ENCODE measurements at places on chromosomes 2 and 18.

- DNase-seq, result no peak
Observed at GRCh38 chr2:63589148-63589958, 590 bp downstream of the MDH1 start.

DNA sequence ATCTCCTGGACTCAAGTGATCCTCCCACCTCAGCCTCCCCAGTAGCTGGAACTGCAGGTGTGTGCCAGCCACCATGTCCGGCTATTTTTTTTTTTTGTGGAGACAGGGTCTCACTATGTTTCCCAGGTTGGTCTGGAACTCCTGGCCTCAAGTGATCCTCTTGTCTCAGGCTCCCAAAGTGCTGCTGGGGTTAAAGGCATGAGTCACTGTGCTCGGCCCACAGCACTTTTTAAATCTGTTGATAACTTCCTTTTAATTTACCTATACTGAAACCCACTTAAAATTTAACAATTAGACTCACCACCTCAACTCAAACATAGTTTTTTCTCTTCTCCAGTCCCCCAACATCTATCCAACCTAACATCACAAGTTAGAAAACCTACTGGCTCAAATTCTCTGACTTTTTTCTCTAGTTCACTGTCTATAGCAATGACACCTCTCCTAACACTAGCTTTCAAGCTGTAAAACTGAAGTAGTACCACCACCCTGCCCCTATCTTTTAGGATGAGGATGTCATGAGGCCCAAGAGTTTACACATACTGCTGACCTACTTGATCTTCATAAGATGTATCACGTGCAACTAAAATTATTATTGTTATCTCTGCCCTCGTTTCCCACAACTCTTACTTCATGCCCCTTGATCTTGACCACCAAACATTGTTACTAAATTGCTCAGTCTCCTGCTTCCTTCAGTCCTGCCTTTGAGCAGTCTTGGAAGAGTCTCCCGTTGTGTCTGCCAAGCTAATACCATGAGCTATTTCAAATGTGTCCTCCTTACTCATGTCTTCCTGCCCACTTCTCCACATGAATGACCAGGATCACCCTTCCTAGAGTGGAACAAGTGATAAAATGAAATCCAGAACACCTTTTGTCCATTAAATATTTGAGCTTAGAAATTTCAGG is 142.3 kb upstream of the ZFP36L2 start:
- DNase-seq, result no peak

GRCh38 chr2:25491003-25491696 is 149.4 kb upstream of the DNMT3A start:
- DNase-seq, result no peak

- DNase-seq, result no peak
Observed at GRCh38 chr2:145412155-145412554, 892.2 kb upstream of the ZEB2 start.

- DNase-seq, result no peak
Observed at GRCh38 chr18:58552896-58553295, 76.0 kb downstream of the ALPK2 start.

DNA sequence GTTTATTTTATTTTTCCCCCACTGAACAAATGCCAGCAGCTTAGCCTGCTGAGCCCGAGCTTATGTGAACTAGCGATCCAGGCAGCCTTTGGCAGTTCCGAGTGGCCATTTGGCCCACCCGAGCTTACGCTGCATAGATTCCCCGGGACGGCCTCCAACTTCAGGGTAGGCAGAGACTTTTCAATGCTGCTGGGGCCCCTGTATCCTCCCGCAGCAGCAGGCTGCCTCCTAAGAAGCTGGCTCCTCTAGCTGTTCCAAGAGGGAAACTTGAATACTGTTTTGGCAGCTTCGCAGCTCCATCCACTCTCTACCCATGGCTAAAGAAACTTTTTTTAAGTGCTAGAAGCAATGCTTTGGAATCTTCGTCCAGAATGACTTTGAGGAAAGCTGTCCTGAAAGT is 295.2 kb downstream of the SS18 start:
- no peak for DNase-seq

DNA sequence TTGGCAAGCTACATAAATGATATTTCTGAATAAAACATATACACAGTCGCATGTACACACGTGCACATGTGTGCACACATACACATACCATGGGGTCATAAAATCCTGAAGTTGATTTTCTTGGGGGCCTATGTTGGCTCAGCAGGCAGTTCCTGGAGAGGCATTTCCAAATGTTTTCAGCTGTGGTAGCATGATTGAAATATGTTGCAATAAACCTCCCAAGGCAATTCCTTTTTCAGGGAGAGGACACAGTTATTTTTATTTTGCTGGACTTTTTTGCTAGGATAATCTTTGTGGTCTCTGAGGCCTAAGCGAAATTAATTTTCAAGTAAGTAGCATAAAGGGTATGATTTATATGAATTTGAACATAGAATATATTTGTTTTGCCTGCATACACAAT is 126.7 kb upstream of the LTBP1 start:
- DNase-seq, result no peak

DNA sequence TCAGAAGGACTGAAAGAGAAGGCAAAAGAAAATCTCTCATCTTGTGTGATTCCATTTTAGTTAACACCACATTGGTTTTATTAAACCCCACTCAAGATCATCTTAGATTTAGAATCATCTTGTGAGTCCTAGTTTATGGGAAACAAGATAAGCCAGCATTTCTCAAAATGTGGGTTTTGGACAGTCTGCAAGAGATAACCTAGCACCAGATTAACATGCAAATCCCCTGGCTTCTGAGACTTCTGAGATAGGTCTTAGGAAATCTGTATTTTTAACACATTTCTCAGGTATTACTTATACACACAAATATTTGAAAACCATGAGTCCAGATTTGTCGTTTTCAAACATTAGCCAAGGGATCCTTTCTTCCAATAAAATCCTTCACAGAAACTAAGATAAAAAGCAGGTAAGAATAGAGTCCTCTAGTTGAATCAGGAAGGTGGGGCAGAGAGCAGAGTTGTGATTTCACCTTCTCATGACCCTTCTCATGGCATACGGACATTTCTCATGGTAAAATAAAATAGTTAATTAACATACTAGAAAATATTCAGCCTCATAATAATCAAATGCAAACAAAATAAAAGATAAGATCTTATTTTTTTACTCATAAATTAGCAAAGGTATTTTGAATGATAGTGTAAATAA is 287.2 kb upstream of the FN1 start:
- no peak for DNase-seq

DNA sequence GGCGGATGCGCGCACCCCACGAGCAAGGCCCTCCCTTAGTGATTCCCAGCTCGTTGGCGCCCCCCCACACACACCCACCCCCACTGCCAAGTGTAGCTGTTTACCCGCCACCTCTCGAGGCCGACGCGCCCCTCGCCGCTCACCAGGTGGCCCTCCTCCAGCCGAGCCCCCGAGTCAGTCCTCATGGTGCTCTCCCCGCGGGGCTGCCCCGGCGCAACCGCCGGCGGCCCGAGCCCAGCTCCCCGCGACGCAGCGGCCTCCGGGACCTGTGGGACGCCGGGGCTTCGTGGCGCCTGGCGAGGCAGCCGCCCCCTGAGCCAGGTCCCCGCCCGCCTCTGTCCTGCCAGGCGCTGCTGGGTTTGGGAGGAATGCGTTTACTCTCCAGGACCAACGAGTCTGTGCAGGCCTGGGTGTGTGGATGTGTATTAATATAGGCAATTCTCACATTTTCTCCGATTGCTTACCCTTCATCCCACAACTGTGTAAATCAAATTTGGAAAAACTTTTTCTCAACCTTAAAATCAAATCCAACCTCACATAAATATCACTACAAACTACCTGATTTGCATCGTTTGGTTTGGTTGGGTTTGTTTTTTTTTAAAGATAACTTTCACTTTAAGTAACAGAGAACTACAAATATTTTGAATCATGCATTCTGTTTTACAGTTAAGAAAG is at the start of gene TMEM237:
TSS of gene TMEM237 (minus strand) at position 288 of the 675 bp plus-strand sequence. CDS start at position 185, 103 bp downstream.
- no peak for DNase-seq

GRCh38 chr2:219497495-219498279 is 1.0 kb upstream of the GMPPA start:
- DNase-seq, result no peak

- no peak for DNase-seq
Observed at GRCh38 chr2:237483018-237483731, 3.9 kb upstream of the MLPH start.

DNA sequence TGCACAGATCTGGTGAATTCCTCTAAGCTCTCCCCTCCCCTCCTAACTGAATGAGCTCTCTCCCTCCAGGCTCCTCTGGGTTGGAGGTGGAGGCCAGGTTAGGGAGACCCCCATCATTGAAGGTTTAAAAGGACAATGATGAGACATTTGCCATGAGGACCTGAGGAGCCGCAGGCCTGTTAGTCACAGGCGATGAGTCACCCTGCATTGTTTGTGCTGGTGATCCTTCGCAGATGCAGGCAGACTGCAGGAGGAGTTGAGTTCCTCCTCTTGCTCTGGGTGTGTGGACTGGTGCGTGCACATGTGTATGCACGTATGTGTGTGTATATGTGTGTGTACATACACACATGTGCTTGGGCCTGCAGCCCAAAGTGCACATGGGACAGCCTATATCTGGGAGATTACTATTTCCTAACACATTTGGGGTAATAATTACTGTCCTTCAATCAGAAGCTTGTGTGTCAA is 42.0 kb downstream of the MCFD2 start:
- DNase-seq, result peak; percentile 20

DNA sequence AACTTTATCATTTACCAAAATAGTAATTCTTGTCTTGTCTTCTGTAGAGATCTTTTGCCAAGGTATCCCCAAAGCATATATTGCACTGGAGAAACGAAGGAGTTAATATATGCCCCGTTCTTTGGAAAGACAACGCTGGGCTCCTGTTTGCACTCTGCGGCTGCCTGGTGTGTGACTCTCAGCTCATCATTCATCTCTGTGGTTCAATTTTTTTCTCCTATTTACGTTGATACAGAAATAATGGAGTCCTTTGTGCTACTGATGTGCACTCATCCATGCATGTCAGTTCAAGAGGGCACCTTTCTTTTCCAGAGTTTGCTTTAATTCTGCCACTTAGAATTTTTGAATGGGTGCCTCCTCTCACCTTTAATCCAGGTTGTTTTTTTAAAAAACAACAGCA is 655.5 kb downstream of the DCDC2C start:
- DNase-seq, result no peak

GRCh38 chr2:21251216-21251980 is 127.6 kb downstream of the TDRD15 start:
- DNase-seq, result no peak

DNA sequence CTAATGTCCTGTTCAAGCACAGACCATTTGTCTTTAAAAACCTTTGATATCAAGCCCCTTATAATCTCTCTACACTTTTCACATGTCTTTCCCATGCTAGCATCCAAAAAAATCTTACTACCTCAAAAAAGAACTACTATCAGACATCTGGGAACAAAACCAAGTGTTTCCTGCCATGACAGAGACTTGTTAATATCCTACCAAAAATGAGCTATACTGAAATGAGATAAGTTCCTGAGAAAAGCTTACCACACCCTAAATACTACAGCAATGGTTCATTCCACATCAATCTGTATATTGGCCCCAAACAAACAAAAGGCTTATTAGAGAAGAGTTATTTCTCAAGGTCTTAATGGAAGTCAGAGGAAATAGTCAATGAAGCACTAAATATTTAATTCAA is 230.1 kb downstream of the DYM start:
- DNase-seq, result no peak

DNA sequence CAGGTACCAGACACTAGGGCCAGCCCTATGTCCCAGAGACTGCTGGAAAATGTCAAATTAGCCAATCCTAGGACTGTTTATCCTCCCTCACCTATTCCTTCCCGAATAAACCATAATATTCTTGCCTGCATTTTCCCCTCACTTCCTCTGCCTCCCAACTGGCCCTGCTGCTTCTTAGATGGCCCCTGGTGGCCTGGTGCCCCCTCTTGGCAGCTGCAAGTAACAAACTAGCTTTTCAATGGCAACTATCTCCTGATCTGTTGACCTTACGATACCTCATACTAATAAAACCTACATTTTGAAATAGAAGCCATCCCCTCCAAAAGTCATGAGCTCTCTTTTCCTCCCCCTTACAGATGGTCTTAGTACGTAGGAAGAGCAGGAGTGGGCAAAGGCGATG is 132.0 kb downstream of the ALPK2 start:
- no peak for DNase-seq

DNA sequence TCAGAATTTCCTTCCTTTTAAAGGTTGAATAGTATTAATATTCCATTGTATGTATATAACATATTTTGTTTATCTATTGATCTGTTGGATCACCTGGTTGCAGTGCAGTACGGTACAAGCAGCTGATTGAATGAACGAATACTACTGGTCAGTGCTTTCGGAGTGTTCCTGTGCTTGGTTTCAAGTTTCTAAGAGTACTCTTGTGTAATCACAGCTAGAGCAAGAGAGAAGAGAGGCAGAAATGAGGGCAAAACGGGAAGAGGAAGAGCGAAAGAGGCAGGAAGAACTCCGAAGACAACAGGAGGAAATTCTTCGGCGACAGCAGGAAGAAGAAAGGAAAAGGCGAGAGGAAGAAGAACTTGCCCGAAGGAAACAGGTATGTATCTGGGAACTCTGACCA is 40.3 kb upstream of the KCNJ13 start:
- no peak for DNase-seq

DNA sequence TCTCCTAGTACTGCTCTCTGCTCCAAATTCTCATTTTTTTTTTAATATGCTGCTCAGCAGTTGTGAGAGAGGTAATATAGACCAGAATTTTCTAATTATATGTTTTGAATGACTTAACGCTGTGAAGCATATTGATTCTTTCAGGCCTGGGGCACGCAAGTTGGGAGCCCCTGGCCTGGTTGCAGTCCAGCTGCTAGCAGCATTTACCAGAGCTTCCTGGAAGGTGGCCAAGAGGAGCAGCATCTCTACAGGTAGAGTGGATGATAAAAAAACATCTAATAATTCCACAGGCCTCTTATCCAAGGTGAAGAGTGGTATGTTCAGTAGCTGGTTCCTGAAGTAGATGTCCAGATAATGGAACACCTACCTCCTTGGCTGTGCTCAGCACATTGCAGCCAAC is 7.3 kb upstream of the UGP2 start:
- no peak for DNase-seq

- no peak for DNase-seq
Observed at GRCh38 chr2:241208058-241208457, 19.6 kb downstream of the ANO7 start.

- no peak for DNase-seq
Observed at GRCh38 chr2:29753671-29754444, 167.5 kb downstream of the ALK start.

- no peak for DNase-seq
Observed at GRCh38 chr2:166384774-166385173, 9.0 kb upstream of the SCN9A start.

GRCh38 chr2:96669539-96670215 is 27.1 kb downstream of the FER1L5 start:
- no peak for DNase-seq

All from activated naive CD4-positive, alpha-beta T cell treated with anti-CD3 and anti-CD28 coated beads, Interleukin-2, amount 50 U/mL, for 16 hours (primary cell).